ENCODE measurements at places on chromosomes 16 and 17.
A peak's percentile ranks its signal among the peaks of the same experiment; 100 is the strongest.

- DNase-seq = no peak
These were observed 426.8 kb upstream of the DYNLRB2 start for GRCh38 chr16:80113873-80114574.

GRCh38 chr17:77087650-77088454, 52.9 kb upstream of the SEC14L1 start:
- DNase-seq = no peak

DNA sequence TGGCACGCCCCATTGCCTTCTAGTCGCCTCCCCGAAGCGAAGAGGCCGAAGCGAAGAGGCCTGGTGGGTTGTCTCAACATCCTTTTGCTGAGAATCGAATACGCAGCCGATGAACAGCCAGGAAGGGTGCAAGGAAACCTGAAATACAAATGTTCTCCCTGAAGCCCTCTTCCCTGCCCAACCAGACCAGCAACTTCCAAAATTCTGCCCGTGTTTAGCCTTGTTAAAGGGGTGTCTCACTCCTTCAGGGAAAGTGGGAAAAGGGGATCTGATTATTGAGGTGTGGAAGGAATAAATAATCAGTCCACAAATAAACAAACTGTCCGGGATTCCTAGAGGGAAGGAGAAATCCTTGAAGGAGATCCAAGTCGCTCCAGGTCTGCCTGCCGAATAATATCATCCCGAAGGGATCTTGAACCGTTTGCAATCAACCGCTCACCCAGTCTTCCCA, 1.4 kb upstream of the FOXC2 start:
- no peak for DNase-seq

GRCh38 chr17:48790607-48791127, 26.4 kb downstream of the TTLL6 start:
- no peak for DNase-seq

GRCh38 chr17:44976206-44976605, 8.1 kb upstream of the C1QL1 start:
- no peak for DNase-seq

DNA sequence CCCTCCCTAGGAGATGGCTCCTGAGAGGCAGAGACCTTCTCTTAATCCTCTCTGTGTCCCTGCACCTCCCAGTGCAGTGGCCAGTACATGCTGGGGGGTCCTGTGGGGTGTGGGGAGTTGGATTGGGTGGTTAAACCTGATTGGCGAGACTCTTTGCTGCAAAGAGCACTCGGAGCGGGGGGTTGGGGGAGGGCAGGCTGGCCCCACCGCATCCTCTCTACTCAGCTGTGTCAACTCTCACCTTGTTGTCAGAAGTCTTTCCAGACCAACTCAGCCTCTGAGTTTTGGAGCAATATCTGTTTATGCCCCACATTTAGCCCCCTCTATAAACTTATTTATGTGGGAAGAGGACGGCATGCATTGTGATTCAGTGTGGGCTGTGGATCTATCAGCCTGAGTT, 40.0 kb downstream of the SMARCE1 start:
- DNase-seq = no peak

GRCh38 chr16:57345021-57345420, 13.6 kb upstream of the CCL22 start:
- DNase-seq = no peak

DNA sequence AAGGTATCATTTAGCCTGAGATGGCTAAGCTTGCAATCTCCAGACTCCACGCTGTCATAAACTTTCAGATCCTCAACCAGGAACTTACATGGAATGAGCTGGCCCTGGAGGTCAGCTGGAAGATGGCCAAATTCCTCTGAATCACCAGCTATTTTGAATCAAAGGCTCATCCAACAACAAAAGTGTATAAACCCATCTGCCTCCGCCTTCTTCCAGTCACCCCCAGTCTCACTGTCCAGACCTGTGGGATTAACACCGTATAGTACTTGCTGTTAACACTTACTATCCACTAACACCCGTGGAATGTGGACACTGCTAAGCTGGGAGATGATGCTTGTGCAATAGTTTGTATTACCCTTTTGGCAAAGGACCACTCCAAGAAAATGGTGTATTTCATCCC, 1.9 kb upstream of the LCMT1 start:
- no peak for DNase-seq

DNA sequence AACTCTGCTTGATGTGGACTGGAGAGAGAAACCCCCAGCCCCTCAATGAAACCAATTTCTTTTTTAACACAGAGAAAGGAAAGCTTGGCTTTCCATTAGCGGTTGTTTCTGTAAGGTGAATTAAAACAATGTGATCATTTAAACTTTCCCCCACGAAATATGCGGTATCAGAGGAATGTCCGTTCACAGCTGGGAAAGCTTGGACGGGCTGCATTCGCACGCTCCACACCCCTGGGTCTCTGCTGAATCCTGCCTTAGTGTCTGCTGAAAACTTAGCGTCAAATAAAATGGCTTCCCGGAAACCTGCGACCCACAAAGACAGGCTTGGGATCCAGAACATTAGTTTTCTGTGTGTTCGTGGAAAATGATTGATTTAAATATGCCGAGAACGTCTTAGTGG, 71.7 kb downstream of the C16orf95 start:
- DNase-seq = no peak

DNA sequence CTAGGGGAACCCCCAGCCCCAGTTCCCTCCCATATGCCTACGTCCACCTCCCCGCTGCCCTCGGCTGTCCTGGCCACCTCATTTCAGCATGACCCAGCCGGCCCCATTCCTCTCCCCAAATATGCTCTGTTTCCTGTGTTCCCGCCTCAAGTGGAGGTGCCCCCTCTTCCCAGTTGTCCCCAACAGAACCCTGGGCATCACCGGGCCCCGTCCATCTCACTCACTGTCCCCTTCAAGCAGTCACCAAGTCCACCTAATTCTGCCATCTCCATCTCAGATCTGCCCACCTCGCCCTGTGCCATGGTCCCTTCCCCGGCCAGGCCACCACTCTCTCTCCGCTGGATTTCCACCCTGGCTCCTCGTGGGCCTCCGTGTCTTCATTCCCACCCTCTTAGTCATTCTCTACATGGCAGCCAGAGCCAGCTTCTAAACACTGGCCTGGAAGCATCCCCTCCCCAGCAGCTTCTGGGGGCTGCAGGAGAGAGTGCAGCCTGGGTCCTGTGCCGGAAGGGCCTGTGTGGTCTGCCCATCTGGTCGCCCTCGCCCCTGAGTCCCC, 12.8 kb downstream of the CDK3 start:
- no peak for DNase-seq

- DNase-seq = peak; percentile 54
These were observed 22.3 kb upstream of the RBBP6 start for GRCh38 chr16:24516900-24517669.

DNA sequence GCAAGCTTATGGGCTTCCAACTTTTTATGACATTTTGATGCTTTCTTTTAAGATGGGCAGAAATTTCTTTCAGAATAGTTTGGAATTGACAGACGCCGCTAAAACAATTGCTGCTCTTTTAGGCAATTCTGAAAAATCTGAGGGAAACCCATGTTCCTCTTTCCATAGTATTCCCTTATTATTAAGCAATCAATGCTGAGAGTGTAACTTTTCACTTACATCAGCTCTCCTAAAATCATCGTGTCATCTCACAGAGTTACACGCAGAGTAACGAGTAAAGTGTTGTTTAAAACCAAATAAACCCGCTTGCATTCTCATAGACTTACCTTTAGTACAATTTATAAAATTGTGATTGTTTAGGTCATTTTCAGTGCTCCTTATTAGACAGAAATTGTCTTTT, 150.6 kb downstream of the MAF start:
- DNase-seq = no peak

DNA sequence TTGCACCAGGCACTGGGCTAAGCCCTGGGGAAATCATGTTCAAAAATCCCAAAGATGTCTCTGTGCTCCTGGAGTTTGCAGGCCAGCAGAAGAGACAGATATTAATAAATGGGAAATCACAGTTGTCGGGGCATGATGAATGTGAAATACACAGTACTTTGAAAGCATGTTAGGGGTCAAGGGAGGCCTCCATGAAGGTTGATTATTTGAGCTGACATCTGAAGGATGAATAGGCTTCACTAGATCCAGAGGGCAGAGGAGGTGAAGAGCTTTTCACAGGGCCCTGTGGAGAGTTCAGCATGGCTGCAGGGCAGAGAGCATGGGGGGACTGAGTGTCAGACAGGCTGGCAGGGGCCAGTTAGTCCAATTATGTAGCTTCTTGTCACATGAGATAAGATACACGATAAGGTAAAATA, 2.6 kb downstream of the ANKRD40CL start:
- no peak for DNase-seq

DNA sequence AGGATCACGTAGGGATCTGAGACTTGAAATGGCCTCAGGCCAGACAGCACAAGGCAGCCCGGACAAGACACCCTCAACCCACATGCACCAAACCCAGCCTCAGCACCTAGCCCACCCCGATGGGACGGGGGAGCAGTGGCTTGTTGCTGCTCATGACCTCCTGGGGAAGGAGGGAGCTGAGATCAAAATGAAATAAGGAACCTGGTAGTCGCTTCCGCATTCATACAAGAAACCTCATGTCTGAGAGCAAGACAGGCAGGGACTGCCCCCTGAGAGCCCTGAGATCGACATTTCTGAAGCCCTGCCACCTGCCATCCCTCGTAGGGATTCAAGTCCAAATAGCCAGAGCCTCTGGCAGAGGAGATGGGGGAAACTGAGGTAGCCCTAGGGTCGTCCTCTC, 5.7 kb upstream of the CEP131 start:
- DNase-seq = no peak

- no peak for DNase-seq
These were observed 66.9 kb upstream of the TNRC6C start for GRCh38 chr17:77891602-77892001.

DNA sequence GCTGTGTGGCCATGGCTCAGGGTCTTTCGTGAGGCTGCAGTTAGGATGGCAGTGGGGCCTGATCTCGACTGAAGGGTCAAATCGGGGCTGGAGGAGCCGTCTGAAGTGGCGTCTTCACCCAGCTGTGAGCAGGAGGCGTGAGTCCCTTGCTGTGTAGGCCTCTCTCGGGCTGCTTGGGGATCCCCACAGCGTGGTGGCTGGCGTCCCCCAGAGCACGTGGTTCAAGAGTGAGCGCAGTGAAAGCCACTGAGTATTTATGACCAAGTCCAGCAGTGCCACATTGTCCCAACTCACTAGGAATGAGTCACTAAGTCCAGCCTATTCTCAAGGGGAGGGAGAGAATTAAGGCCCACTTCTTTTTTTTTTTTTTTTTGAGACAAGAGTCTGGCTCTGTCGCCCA, 11.7 kb upstream of the TCF25 start:
- no peak for DNase-seq
